ENCODE measurements at places on chromosomes 2 and 18. TPM values are rescaled to one million over a fixed set of nuclear protein-coding genes. Genes with fewer than 3 reads are reported as not detected.

DNA sequence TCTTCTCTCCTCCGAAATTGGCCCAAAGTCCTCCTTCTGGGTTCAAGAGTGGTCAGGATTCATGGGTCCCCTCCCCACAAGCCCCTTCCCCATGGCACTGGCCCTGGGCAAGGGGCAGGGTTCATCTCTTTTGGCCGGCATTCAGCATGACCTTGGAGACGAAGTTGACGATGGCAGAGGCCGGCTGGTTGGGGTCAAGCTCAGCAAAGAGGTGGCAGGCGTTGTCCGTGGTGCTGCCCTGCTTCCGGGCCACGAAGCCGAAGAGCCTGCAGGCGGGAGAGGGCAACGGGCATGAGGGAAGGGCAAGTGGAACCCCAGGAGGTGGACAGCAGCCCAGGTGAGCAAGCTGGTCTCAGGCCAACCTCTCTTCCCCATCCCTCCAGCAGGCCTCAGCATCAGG lies 198.5 kb downstream of the TNS1 start:
- no peak for DNase-seq

The BMP10 gene
- not detected for polyA plus RNA-seq

The CXCR1 gene
- not detected for polyA plus RNA-seq

DNA sequence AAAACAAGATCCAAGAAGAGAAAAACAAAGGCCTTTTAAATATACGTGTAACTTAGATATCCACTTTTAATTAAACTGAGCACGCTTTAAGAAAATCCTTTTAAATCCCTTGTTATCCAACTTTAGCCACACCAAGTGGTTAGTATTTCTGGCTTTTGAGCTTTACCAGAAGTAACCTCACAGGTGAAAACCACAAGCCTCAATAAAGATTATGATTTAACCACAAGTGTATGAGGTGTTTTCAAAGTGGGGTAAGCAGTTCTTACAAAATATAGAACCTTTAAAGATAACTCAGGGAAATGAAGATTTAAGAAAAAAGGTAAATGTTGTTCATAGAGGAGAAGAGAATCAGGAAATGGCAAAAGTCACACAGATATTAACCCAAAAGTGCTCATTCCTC lies 58.4 kb upstream of the CDCA7 start:
- no peak for DNase-seq

- no peak for DNase-seq
Measured at GRCh38 chr2:136015699-136016098, 30.3 kb upstream of the DARS1 start.

DNA sequence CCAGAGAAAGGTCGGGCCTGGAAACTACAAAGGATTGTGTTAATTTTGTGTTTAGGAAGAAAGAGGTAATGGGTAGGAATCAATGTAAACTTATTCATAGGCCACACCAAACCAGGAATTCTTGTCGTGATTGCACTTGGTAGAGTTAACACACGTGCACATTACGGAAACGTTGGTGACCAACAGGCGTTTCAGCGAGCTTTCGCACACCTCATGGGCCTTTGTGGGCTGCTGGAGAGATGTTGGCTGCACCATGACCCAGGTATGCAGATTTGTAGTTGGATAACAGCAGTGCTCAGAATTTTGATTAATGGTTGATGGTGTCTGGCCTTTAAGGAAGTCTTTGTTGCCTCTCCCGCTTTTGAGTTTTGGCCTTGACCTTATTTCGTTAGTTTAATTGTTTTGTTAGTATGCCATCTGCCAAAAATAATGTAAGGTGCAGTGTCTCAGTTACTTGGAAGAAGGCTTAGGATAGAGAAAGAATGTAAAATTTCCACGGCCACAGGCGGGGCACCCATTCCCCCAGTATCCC lies 1.9 kb downstream of the ZNF236 start:
- DNase-seq = no peak

- DNase-seq = no peak
Measured at GRCh38 chr2:42922790-42923579, 130.6 kb upstream of the HAAO start.

DNA sequence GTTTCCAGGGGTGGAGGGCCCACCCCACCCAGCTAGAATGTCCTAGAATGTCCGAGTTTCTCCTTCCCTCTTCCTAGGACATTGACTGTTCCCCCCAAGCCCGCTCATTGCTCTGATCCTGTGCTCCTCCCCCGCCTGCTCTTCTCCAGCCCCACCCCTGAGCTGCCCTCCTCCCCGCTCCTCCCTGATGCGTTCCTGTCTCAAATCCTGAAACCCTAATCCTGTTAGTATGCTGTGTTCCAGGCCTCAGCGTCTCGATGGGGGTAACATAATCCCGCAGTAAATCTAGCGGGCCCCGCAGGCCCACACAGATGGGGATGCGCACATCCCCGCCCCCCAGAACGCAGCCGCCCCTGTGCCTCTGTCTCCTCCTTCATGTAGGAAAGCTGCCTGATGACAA lies 51.3 kb downstream of the NRP2 start:
- no peak for DNase-seq

GRCh38 chr2:172655838-172656573 lies 79.6 kb upstream of the RAPGEF4 start:
- no peak for DNase-seq

The NCKAP5 gene
- 0.05 TPM for polyA plus RNA-seq

The GKN2 gene
- polyA plus RNA-seq = not detected

DNA sequence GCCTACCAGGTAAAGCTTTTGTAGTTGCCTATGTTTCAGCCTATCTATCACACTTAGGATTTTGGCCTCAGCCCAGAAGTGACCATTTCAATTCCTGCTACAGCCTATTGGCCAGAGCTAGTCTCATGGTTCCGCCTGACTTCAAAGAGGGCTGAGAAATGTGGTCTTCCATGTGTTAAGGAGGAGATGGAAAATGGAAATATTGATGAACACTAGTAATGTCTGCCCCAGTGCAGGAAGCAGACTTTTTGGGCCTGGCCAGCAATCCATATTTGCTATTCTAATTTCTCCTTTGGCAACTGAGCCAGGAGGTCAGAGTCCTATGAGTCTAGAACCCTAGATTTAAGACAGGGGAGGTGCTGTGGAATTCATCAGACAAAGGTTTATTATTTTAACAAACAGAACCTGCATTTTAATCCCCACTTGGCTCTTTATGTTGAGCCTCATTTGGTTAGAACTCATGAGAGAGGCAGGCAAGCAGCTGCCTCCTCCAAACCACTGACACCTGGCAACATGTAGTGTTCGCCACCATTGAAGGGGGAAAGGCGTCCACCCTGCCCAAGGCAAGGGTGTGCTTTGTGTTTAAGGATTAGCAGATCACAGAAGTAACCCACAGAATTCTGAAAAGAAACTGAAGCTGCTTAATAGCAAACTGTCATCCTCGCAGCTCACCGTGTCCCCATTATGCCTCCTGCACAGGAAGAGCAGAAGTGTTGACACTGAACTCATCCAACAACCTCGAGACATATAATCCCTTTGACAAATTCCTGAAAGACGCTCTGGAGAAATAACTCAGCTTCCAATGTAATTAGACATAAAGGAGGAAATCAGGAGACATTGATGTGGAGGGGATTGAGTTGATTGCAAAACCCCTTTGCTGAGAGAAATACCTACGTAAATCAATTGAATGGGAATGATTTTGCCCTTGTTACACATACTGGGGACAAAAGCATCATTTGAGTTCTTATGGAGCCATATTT lies 47.7 kb upstream of the SCG2 start:
- no peak for DNase-seq

- no peak for DNase-seq
Measured at GRCh38 chr18:7681298-7681697, 114.2 kb downstream of the PTPRM start.

The GCKR gene
- not detected for polyA plus RNA-seq

The CSRNP3 gene
- polyA plus RNA-seq = not detected

DNA sequence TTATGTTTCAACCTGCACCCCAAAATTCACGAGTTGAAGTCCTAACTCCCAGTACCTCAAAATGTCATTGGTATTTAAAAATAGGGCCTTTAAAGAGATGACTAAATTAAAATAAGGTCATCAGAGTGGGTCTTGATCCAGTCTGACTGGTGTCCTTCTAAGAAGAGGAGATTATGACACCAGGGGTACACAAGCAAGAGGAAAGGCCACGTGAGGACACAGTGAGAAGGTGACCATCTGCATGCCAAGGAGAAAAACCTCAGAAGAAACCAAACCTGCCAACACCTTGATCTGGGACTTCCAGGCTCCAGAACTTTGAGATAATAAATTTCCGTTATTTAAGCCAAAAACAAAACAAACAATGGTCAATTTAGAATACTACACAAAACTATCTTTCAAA lies 22.6 kb downstream of the ROCK2 start:
- no peak for DNase-seq

- no peak for DNase-seq
Measured at GRCh38 chr2:239295377-239296019, 105.3 kb downstream of the HDAC4 start.

GRCh38 chr18:49137093-49137492 lies 186.3 kb upstream of the SMAD7 start:
- DNase-seq = no peak

All from GM12878 (cell line).